ENCODE measurements at places on chromosomes 1 and 21.

DNA sequence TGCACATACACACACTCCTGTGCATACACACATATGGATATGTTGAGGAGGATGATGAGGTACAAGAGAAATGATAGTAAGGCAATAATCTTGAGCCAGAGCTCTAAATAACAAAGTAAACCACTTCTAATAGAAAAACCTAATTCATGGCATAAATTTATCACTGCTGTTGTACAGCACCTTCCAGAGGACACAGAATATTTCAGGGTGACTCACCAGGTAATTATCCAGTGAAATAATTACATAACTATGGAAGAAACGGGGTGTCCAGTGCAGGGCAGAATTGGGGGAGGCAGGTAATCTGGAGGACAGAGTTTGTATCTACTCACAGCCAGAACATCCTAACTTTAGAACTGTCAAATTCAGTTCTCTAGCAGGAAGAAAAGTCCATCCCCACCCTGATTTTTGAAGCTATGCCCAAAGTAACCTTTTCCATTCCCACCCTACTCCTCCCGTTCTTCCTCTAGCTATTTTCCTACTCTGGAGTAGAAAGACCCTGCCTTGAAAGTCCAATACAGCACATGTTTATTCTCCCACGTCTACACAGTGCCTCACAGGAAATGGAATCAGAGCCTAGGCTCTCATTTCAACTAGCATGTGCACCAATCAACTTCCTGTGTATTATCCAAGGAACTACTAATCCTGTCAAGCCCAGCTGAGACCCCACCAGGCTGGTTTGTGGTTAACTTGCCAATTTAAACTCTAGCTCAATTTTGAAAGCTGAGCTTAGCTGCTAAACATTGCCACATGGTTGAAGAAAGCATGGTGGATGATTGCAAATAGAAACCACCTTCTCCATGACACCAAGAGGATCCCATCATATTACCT lies 96.6 kb downstream of the PTPN14 start:
- DNase-seq = no peak

DNA sequence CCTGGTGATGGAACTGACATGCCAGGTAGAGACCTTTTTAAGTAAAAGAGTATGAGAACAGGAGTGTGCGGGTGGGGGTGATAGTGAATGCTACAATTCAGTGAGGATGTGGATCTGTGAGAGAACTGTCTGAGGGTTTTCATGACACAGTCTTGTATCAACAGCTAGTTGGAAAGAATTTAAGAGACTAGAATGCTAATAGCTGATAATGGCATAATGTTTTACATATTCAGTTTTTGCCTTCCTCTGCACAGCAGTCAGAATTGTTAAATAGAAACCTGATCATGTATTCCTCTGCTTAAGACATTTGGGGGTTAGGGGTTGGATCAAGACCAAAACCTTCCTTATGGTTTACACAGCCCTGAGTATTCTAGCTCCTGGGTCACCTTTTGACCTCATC lies 152.8 kb upstream of the ZRANB2 start:
- DNase-seq = no peak

DNA sequence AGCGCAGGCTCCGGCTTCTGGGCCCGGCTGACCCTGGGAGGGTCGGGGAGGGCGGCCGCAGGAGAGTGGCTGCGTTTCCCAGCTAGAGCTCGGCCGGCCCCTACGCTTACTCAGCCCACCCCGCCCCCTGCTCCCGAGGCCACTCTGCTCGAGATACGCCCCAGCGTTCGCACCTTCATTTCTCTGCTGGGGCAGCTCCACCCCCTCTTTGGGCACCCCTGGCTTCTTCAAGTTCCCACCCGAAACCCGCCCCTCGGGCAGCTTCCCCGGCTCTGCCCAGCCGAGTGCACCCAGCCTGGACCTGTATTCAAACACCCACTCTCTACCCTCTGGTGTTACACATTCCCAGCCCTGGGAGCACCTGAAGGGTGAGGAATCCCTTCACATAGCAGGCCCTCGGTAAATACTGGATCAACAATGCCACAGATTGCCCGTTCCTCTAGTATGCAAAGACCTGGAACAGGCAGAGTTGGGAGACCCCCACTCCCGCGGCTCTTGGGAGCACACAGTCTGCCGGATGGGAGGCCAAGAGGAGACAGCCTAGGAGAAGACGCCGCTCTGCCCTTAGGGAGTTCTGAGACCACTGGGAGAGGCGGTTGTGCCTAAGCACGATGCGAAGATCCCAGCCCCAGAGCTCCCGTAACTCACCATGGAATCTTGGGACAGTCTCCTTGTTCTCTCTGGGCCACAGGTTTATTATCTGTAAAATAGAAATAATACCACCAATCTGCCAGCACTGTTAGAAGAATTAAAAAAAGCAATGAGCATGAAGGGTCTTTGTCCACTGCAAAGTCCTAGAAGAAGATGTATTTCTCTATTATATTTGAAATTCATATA lies 566 bp upstream of the PAQR7 start:
- DNase-seq = no peak

DNA sequence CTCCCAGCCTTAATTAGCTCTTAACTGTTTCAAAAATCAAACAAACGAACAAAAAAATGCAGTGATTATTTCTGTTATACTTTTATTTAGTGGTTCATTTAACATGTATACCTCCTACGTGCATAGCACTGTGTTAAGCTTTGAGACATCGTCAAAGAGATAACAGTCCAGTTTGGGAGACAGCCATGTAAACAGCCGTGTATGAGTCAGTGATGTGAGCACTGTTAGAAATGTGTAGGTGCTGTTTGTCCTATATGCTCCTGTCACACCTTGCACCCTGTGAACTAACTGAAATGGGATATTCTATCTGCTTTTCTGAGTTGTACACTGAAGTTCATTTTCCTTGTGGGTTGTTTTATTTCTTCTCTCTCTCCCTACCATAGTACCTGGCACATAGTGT lies 109.7 kb upstream of the CACYBP start:
- DNase-seq = no peak

DNA sequence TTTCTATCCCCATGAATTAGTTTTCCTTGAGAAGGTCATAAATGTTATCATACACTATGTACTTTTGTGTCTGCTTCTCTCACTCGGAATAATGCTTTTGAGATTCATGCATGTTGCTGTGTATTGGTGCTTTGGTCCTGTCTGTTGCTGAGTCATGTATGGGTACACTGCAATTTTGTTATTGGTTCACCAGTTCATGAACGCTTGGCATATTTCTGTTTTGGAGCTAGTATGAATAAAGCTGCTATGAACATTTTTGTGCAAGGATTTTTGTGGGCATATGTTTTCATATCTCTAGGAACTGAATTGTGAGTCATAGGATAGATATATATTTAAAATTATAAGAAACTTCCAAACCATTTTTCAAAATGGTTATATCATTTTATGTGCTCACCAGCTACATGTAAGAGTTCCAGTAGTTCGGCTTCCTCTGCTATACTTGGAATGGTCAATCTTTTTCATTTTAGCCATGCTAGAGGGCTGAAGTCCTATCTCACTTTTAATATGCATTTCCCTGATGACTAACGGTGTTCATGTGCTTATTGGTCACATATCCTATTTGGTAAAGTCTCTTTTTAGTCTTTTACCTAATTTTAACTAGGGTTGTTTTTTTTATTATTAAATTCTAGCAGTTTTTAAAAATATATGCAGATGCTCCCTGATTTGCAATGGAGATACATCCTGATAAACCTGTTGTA lies 38.2 kb downstream of the ETS2 start:
- no peak for DNase-seq

DNA sequence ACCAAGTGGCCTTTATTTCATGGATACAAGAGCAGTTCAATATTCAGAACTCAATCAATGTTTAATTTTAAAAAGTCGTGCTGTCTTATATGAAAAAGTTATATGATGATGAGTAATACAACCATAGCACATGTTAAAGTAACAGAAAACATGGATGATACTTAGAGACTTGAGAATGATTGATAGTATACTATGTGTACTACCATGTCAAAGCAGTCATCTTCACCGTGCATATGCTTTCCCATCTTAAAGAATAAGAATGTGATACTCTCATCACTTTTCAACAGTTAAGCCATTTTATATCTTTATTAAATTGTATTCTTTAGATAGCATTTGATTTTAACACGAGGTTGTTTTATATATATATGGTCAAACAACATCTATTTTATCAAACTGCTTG lies 535.9 kb upstream of the ADAMTS5 start:
- no peak for DNase-seq

DNA sequence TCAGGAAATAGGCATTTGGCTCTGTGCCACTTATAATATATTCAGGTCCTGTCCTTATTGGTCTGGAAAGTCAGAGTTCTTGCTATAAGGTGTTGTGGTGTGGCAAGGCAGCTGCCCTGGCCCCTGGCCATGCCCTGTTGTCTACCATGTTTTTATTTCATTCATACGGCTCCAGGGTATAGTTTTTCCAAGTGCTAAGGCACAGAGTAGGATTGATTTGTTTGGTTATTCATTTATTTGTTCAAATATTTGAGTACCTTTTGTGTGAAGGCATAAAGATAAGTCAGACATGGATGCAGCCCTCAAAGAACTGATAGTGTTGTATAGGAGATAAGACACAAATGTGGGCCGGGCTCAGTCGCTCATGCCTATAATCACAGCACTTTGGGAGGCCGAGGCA lies 10.1 kb downstream of the ZBTB8B start:
- DNase-seq = no peak

- no peak for DNase-seq
These were observed 17.3 kb downstream of the ENAH start for GRCh38 chr1:225635649-225636048.
